Pericardium fibroblast (primary cell): ENCODE measurements at places on chromosomes 6 and 20. TPM values are rescaled to one million over a fixed set of nuclear protein-coding genes. Genes with fewer than 3 reads are reported as not detected.

The ORC3 gene
- 13.5 and 19.7 TPM in 2 replicates for total RNA-seq

The HRH3 gene
- not detected in 2 replicates for total RNA-seq

The MUC22 gene
- not detected in 2 replicates for total RNA-seq

The ID4 gene
- 3.1 and 18.4 TPM in 2 replicates for total RNA-seq

The XKR7 gene
- total RNA-seq, result not detected in 2 replicates

The AKAP12 gene
- 40.8 and 103 TPM in 2 replicates for total RNA-seq

The TFAP2A gene
- 0.12 TPM in 1 of 2 replicates, not detected in the other for total RNA-seq

The CLPSL1 gene
- not detected in 2 replicates for total RNA-seq

The OR2H2 gene
- total RNA-seq, result not detected in 2 replicates

The TMEM244 gene
- total RNA-seq, result not detected in 2 replicates

The BPIFB1 gene
- total RNA-seq, result not detected in 2 replicates

The ZKSCAN3 gene
- 1.7 and 3.2 TPM in 2 replicates for total RNA-seq

The MAD2L1BP gene
- total RNA-seq, result 25.4 and 29.5 TPM in 2 replicates

The CRISP2 gene
- total RNA-seq, result not detected in 2 replicates

The CALHM6 gene
- 0.68 and 1.8 TPM in 2 replicates for total RNA-seq

The ADGRF5 gene
- 0.23 and 3.0 TPM in 2 replicates for total RNA-seq

The RSPH9 gene
- 0.47 and 1.2 TPM in 2 replicates for total RNA-seq

The APOBEC2 gene
- total RNA-seq, result 0.09 TPM in 1 of 2 replicates, not detected in the other

The MATN4 gene
- total RNA-seq, result 1.6 TPM in 1 of 2 replicates, not detected in the other

The C6orf163 gene
- total RNA-seq, result 0.09 and 0.12 TPM in 2 replicates

The OPN5 gene
- not detected in 2 replicates for total RNA-seq

The SLC22A7 gene
- not detected in 2 replicates for total RNA-seq

The FERMT1 gene
- total RNA-seq, result 3.7 and 4.2 TPM in 2 replicates

The CD83 gene
- 0.23 and 4.9 TPM in 2 replicates for total RNA-seq
